Activated CD8-positive, alpha-beta memory T cell treated with anti-CD3 and anti-CD28 coated beads for 1 hour (primary cell): ENCODE measurements at places on chromosomes 2 and 18.

DNA sequence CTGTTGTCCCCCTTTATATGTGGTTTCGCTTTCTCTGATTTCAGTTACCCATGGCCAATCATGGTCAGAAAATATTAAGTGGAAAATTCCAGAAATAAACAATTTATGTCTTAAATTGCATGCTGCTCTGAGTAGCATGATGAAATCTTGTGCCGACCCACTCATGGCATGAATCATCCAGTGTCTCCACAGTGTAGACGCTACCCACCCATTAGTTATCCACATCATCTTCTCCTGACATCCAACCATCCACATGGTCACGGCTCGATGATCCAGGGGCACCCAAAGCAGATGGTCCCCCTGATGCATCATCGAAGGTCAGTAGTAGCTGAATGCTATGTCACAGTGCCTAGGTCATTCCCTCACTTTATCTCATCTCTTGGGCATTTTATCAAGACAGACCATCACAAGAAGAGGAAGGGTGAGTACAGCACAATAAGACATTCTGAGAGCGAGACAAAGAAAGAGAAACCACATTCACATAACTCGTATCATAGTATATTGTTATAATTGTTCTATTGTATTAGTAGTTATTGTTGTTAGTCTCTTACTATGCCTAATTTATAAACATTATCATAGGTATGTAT is 44.1 kb upstream of the ACKR3 start:
- no peak for DNase-seq

GRCh38 chr2:33133454-33133952 is 186.8 kb downstream of the LTBP1 start:
- DNase-seq = no peak

GRCh38 chr2:206079699-206080465 is 6.1 kb downstream of the INO80D start:
- DNase-seq = no peak

GRCh38 chr18:22827216-22827615 is 105.9 kb upstream of the RBBP8 start:
- DNase-seq = no peak

- no peak for DNase-seq
Measured at GRCh38 chr2:69931832-69932595, 17.1 kb downstream of the MXD1 start.

GRCh38 chr2:145412155-145412554 is 892.2 kb upstream of the ZEB2 start:
- no peak for DNase-seq

- DNase-seq = no peak
Measured at GRCh38 chr2:195575016-195575415, 82.0 kb upstream of the SLC39A10 start.

- no peak for DNase-seq
Measured at GRCh38 chr2:234494361-234495250, 2.3 kb downstream of the ARL4C start.

DNA sequence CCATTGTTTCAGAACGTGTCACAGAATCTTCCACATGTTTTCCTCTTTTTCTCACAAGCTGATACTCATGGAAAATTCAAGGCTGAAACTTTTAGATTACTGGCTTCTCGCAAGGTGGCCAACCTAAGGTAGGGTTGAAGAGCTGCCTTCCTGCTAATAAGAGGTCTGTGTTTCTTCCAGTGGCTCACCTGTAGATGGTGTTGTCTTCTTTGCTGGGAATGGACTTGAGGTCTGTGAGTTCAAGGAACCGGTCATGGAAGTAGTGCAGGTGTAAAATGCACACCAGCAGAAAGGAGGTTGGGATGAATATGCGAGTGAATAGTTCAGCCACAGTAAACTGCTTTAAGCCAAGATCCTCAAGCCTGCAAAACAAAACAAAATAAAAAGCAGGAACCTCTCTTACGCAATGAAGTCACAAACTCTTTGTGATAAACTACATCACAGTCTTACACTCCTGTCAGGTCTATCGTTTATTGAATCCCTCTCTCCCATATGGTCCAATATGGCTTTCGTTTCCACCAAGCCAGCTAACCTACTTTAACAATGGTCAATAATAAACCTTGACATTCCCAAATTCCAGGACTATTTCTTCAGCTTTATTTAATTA is 258.9 kb downstream of the NAPG start:
- DNase-seq = no peak

GRCh38 chr2:44972771-44973535 is 31.5 kb downstream of the SIX3 start:
- DNase-seq = no peak

DNA sequence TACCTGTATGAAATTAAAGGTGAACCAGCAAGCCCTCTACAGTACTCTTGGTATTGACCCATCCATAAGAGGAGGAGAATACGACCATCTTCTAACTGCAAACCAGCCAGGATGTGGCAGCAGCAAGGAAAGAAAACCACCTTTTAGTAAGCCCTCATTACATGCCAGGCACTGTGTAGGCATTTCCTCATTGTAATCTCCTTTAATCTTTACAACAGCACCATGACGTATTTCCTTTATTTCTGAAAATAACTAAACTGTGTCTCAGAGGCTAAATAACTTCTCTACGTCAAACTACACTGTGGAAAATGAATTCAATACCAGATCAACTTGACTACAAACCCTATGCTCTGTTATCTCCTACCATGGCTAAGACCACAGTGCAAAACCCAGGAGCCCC is 18.2 kb downstream of the WDR35 start:
- DNase-seq = no peak

GRCh38 chr18:25019086-25019860 is 332.7 kb downstream of the ZNF521 start:
- DNase-seq = no peak

- DNase-seq = no peak
Measured at GRCh38 chr2:37558623-37559022, 112.8 kb downstream of the CDC42EP3 start.

GRCh38 chr2:70084973-70085710 is 2.1 kb upstream of the PCBP1 start:
- DNase-seq = peak; percentile 49

- no peak for DNase-seq
Measured at GRCh38 chr2:203578759-203579643, 43.9 kb upstream of the RAPH1 start.

GRCh38 chr2:44934038-44934982 is 7.2 kb upstream of the SIX3 start:
- DNase-seq = no peak

DNA sequence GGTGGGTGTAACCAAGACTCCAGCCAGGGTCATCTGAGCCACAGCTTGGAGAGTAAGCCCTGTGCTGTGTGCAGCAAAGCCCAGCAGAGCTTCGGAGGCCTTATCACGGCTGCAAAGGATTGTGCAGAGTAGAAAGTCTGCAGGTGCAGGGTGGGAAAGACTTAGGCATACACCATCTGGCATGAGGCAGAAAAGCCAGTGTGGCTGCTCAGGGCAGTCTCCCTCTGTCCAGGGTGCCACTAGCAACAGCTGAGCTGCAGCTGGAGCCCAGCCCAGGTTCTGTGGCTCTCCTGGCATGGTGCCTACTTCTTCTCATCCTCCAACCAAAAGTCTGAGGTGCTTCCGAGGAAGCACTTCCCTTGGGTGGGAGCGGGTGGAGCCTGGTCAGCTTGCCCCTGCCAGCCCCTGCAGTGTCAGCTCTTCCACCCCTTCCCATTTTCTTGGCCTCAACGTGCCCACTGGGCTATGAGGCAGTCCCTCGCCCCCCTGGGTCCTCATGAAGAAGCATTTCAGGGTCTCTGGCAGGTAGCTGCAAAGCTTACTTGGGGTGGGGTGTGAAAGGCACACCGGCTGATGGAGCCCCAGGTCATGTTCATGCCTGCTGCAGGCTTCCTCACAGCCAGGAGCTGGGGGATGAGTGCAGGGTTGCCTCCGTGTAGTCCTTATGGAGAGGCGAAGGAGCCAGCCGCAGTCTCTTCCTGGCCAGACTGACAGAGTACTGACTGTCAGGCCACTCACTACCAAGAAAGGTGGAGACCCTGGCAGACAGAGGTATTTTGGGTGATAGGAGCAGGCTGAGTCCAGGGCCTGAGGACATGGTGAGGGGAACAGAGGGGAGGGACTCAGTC is 4.8 kb downstream of the AMER3 start:
- no peak for DNase-seq

- DNase-seq = no peak
Measured at GRCh38 chr2:8790739-8791162, 46.7 kb downstream of the KIDINS220 start.

DNA sequence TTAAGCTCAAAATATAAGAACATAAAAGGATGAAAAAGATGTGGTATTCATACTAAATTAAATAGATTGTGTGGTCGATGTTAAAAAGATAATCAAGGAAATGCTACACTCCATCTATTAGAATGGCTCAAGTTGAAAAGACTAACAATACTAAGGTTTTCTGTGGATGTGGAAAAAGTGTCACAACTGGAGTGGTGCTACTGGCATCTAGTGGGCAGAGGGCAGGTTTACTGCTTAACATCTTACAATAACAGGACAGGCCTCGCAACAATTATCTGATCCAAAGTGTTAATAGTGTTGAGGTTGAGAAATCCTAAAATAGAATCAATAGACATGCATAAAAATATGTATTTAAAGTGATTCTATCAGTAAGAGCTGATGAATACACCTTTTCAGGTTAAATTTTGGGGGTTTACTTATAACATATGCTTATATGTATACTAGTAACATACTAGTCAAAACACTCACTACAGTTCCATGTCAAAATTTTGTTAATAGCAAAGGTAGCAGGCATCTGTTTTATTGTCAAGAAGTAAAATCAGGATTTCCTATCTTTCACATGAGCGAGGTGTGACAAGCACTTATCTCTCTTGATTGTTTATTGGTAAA is 91.5 kb upstream of the TMEFF2 start:
- DNase-seq = no peak

DNA sequence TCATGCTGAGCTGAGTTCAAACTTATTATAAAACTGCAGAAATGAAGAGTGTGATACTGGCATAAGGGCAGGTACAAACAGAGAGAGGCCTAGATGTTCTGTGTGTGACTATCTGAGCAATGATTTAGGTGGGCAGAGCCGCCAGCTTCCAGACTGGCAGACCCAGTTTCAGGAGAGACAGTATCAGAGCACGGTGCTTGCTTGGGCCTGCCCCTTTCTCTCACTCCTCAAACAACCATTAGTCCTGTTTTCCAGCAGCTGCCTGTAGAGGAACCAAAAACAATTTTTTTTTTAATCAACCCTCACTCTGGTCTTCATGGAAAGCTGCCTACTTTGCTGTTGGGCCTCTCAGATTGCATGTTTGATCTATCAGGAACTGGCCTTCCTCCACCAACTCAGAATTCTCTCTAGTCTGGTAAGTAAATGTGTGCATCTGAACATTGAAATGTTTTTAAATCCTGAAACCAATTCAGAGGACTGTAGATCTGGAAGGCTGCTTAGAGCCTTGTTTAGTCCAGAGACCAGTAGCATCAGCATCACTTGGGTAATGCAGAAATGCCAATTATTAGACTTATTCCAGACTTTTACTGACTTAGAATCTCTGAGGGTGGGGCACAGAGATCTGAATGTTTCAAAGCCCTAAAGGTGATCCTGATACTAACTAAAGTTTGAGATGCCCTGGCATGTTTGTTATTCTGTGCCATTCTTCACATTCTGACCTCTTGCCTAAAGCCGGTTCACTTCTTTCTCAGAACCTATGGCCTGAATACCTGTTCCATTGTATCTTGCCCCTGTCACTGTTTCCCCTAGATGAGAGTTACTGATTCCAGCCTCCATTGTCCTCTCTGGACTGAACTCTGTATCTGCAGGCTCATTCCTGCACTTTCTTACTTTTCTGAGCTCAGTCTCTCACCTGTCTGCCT is 24.8 kb upstream of the CRIM1 start:
- no peak for DNase-seq

DNA sequence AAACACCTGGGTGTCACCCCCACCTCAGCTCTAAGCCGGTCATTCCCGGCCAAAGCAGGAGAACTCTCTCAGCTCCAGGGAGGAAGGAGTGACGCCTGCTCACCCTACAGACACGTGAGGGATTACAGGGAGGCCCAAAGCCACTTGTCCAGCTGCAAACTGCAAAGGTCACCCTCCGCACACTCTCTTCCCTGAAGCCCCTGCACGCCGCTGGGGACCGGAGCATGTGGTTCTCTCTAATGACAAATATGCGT is 108.0 kb upstream of the ID2 start:
- no peak for DNase-seq

GRCh38 chr2:84904717-84905174 is 710 bp upstream of the TMSB10 start:
- DNase-seq = no peak

- DNase-seq = no peak
Measured at GRCh38 chr18:58252166-58252565, 208.1 kb downstream of the NEDD4L start.

DNA sequence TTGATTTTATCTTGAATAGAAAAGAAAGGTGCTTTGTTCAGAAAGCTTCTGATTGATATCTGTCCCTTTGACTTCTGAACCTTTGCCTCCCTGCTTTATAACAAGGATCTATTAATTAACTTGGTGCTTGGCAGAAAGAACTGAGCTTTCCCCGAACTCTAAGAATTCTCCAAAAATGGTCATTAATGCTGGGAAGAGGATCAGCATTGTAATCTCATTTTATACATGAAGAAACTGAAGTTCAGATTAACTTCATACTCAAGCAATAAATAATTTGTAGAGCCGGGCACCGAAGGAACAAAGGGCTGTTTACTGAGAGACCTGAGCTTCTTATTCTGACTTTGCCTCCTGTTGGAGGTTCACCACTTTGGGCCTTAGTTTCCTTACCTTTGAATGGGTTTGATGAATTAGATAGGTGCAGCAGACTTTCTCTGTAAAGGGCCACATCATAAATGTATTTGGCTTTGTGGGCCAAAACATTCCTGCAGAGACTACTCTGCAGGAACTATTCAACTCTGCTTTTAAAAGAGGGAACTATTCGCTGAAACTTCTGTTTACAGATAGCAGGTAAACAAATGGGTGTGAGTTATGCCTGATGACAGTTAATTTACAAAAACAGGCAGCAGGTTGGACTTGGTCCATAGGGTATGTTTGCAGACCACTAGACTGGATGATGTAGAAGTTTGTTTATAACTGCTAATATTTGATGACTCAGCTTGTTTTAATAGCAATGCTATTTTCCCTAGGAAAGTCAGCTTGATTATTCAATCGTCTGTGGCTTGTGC is 272.9 kb downstream of the TGIF1 start:
- no peak for DNase-seq

GRCh38 chr2:190655113-190655512 is 6.2 kb downstream of the NAB1 start:
- DNase-seq = no peak
